AG20443 (cell line): ENCODE measurements at places on chromosomes 1 and 21.

DNA sequence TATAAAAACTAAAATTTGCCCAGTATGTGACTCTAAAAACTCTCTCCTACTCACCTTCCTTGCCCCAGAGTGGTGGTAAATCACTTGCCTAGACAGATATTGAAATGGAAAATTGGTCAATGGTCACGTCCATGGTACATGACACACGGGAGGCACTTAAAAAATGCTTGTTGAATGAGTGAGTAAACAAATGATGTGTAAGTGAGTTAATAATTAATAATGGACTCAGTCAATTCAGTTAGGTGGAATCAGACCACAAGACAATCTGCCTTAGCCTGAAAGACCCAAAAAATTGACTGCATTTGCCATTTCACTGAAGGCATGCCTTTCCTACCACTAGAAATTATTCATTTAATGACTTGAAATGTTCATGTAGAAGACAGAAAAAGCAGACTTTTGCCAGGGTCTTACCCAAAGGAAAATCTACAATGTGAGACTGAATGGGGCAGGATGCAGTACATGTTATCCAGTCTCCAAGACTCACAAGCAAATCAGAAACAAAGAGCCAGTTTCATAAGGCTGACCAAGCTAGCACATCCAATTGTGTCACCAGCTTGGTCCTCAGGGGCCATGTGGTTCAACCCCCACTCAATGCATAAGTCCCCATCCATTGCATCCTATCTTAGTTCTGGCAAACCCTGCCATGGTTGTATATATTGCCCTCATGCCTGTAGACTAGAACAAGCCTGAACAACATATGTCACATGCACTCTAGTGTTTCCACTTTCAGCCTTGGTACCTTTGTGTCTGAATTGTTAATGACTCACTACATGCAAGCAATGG lies 73.6 kb downstream of the TBX15 start:
- DNase-seq = no peak

DNA sequence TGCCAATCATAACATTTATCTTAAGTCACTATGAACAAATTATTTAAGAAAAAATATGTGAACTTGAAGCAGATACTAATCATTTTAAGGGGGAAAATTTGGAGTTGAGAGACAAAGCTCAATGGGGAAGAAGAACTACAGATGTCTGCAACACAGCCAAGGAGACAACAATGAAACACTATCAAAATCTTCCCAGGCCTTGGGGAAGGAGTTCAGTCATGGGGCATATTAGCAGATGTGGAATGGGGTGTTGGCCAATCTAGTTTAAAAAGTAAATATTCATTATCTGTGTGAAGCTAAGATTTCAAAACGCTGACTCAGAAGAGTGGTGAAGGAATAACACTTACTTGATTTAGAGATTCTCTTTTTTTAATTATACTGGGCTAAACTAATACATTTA lies 671.6 kb upstream of the ZP4 start:
- no peak for DNase-seq

GRCh38 chr1:232382671-232383070 lies 247.3 kb downstream of the SIPA1L2 start:
- DNase-seq = peak; percentile 67

- DNase-seq = no peak
Observed at GRCh38 chr1:16300436-16300835, 51.8 kb downstream of the FBXO42 start.

GRCh38 chr1:23475641-23476040 lies 8.3 kb downstream of the ASAP3 start:
- no peak for DNase-seq

DNA sequence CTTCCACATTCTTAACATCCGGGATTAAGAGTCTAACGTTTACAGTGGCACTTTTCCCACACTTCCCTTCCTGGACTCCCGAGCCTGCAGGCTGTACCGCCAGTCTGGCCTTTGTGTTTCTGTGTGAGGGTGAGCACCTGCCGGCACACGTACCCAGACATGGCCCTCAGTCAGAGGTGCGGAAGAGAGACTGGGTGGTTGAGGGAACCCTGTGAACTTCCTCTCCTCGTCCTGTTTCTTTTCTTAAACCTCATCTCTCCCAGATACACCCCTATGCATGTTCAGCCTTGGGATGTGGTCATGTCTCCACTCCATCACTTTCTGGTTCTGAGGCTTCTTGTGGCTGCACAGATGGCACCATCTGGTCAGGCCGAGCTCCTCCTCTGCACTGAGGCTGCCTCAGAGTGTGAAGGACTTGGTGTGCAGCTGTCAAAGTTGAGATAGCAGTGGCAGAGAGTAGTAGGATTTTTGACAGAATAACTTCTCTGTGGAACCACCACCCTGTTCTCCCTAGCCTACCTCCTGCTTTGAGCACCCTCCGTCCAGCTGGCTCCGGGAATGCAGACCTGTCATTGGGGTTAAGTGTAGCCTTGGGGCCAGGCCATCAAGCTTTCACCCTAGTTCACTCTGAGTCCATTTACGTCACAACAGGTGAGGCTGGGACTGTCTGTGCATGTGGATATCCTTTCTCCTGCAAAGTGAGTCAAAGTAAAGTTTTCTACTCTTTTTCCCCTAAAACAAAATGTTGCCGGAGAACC lies 31.4 kb downstream of the VASH2 start:
- DNase-seq = no peak

GRCh38 chr1:212611000-212611948 lies 2.7 kb downstream of the ATF3 start:
- no peak for DNase-seq

DNA sequence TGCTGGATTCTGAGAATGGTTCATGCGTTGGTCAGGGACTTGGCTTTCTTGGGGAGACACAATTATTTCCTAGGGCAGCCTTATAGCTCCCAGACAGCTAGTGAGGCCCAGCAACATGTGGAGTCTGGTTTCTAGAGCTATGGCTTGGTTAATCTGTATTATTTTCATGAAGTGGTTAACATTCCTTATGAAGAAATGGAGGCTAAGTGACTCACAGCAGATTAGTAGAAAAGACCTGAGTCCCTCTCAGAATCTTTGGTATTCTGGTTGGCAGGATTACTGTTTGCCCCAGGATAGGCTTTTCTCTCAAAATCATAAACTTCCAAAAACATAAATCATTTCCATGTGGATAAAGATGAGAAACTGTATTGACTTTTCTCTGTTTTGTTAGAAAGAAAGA lies 42.3 kb downstream of the DUSP10 start:
- peak; percentile 54 for DNase-seq

- DNase-seq = peak; percentile 12
Observed at GRCh38 chr1:198829944-198830343, 191.1 kb downstream of the PTPRC start.

- DNase-seq = no peak
Observed at GRCh38 chr21:27257226-27257625, 290.3 kb upstream of the ADAMTS5 start.

GRCh38 chr1:21165076-21165475 lies 11.6 kb downstream of the EIF4G3 start:
- DNase-seq = no peak

DNA sequence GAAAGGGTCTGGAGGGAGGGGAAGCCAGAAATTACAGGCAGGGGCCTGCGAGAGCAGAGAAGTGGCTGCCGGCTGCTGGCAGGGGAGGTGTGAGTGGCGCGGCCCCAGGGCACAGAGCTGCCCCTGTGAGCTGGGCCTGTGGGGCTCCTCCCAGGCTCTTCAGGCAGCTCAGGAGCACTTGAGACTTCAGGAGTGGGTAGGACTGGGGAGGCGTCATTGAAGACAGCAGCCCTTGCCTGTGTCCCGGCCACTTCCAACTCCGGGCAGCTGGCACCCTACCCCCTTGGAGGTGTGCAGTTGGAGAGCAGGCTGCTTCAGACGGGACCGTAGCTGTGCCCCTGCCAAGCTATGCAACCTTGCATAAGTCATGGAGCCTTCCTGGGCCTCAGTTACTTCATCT lies 87.5 kb upstream of the ACTL8 start:
- no peak for DNase-seq

DNA sequence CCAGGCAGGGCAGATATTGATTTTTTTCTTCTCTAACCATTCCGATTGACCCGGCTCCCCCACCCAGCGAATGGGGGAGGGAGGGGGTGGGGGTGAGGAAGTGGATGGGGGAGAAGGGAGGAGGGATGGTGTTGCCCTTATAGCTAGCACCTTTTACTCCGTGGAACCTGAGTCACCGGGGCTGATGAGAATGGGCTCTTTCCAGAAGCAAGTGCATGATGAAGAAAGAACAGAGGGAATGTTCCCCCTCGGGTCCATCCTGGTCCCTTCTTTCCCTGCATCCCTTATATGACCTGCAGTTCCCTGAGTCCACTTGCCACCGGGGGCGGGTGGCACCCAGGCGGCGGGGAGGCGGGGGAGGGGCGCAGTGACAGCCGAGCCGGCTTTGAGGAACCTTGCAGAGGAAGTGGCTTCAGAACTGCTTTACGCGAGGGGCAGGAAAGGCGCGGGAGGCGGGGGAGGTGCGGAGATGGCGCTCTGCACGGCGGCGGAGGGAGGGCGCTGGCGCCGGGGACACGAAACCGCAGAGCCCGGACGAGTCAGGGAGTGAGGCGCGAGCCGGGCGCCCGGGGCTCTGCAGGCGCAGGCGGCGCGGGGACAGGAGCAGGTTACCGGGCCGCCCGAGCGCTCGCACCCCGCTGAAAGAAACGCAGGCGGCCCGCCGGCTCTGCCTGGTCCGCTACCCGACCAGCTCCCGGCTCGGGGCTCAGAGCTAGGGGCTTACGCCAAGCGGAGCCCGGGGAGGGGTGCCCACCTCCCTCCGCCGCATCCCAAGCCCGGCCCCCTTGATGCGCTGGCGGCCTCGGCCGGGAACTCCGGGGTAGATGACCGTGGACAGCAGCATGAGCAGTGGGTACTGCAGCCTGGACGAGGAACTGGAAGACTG lies 49.7 kb downstream of the RASSF5 start:
- peak; percentile 73 for DNase-seq

- DNase-seq = no peak
Observed at GRCh38 chr1:169009666-169010065, 96.8 kb upstream of the ATP1B1 start.

- no peak for DNase-seq
Observed at GRCh38 chr1:221149555-221150075, 270.4 kb downstream of the HLX start.

DNA sequence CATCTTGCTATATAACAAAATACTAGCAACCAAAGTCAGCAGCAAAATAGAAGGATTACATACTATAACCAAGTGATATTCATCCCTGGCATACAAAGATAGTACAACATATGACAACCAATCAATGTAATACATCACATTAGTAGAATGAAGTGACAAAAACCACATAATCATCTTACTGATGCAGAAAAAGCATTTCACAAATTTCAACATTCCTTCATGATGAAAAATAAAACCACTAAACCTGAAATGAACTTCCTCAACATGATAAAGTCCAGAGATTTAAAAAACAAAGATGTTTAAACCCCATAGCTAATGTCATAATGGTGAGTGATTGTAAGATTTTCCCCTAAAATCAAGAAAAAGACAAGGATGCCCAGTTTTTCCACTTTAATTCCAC lies 18.6 kb downstream of the RO60 start:
- no peak for DNase-seq

DNA sequence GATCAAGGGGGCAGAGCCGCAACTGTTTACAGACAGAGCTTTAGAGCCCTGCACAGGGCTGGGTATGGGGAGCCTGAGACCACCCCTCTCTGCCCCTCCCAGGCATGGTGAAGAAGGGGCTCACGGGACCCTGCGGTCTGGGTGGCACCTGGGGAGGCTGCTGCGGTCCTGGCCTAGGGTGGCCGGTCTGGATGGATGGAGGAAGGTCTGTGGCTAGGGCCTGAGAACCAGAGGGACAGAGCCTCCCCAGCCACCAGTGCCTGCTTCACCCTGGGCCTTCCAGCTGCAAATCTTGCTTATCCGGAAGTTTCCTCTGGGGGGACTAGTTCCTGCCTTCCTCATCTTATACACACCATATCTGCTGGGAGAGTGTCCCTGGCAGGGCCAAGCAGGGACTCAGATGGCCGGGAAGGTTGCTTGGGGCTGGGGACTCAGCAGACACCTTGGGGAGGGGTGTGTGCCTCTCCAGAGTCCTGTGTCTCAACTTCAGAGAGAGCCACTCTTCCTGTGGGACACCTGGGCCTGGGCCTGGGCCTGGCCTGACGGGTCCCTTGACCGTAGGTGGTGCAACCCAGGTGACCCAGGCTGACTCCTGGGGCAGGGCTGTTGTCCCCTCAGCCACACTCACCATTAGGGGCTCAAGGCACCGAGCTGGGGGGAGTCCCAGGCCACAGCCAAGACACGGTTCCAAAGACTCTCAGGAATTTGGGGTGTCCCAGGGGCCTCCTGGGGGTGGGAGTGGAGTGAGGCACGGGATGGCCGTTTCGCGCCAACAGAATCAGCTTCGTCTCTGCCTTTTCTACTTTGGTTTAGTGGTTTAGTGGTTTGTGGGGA lies 52.0 kb upstream of the ACTRT2 start:
- no peak for DNase-seq

DNA sequence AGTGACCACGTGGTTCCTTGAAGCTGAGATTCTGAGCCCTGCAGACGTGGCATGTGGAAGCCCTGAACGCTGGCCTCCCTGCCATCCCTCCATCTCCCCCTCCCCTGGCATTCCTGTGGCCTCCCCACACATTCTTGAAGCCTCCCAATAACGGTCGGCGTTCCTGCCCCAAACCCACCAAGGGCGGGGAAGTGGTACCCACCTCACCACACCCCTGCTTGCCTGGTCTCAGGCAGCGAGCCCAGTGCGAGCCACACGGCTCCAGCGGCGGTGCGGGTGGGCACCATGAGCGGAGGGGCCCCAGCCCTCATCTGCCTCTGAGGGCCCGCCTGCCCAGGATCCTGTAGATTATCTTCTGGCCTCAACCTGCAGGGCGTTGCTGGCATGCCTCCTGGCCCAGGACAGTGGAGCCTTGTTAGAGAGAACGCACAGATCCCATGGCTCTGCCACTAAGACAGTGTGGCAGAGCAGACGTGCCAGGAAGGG lies 20.6 kb upstream of the PRELP start:
- DNase-seq = no peak

DNA sequence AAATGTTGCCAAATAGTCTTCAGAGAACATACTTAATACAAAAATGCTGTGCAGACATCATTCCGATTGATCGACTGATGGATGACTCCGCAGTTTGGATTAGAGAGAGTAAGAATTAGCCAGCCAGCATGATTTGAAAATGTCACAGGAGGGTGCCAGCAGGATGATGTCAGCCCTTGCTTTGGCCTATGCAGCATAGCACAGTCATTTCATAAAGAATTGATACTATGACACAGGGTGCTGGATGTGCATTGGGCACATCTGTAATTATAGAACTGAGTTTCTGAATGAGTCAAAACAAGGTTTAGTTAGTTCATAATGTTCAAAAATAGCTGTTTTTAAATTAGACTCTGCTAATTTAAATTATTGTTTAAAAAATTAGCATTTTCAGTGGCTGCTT lies 21.6 kb upstream of the TRAF5 start:
- DNase-seq = peak; percentile 55
